Activated naive CD4-positive, alpha-beta T cell treated with anti-CD3 and anti-CD28 coated beads, Interleukin-2, amount 50 U/mL, for 72 hours (primary cell): ENCODE measurements at places on chromosomes 5 and 9. TPM values are rescaled to one million over a fixed set of nuclear protein-coding genes. Genes with fewer than 3 reads are reported as not detected.

DNA sequence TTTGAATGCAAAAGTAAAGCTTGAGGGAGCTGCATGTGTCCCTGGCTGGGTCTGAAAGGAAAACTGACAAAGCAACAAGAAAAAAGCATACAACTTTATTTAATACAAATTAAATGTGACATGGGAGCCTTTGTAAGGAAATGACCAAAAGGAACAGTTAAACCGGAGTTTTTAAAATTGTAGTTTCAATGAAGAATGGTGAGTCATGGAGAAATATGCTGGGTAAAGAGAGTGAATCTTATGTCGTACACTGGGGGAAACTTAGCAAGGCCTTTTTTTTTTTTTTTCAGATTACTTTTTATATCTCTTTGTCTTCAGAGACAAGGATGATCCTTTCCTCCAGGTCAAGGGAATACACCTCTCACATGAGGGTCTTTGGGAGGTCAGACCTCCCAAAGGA is 50.1 kb upstream of the FBXL17 start:
- DNase-seq = no peak

SOHLH1 gene
- not detected for total RNA-seq

TLX3 gene
- not detected for total RNA-seq

GRCh38 chr9:133619791-133620190 is 10.6 kb upstream of the FAM163B start:
- DNase-seq = peak; percentile 43

GRCh38 chr5:14699807-14700400 is 35.4 kb downstream of the OTULIN start:
- no peak for DNase-seq

DNA sequence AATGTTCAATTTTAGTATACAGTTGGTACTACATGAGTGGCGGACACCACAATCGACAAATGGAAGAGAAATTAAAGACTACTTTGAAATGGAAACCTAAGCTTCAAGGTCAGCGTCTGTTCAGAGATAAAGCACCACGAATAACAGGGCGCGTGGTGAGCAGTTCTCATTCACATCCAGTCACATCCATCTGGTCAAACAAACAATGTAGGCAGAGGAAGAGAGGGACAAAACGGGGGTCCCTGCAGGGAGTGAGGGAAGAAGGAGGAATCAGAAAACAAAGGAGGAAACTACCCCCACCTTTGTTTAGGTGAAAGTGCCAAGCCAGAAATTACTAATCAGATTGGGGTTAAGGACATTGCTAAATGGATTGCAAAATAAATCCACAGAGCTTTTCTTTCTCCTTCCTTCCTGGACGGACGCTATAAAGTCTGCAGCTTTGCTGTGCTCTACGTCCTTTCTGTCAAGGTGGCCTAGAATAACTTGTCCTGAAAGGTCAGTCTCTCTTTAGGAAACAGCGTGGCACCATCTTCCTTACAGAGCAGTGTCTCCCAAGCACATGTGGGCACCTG is 138.6 kb downstream of the ENTREP1 start:
- DNase-seq = no peak

PCDHA9 gene
- total RNA-seq = not detected

DNA sequence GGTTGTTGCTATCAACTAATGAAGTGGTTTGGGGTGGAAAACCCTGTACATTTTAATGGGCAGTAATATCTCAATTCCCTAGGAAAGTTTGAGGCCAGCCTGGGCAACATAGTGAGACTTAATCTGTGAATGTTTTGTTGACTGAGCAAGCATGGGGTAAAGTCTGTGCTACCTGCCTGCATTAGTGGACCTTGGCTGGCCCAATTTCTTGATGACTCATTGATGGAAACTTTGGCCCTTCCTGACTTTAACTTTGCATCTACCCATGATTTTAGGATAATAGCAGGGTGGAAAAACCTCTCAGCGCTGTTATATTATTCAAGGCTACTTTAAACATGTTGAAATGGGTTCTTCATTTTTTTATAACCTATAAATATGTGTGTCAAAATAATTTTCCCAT is 389.4 kb upstream of the RORB start:
- DNase-seq = no peak

- DNase-seq = no peak
Measured at GRCh38 chr9:27503623-27504022, 20.5 kb upstream of the IFNK start.

ANKRD18A gene
- total RNA-seq = 9.1 TPM

GRCh38 chr5:112967520-112968083 is 9.0 kb upstream of the DCP2 start:
- DNase-seq = no peak

IL11RA gene
- 41.8 TPM for total RNA-seq

GRCh38 chr5:124906339-124907097 is 160.1 kb upstream of the ZNF608 start:
- no peak for DNase-seq
